Coronary artery (tissue), 2 donors: ENCODE measurements at places on chromosomes 1 and 21.

GRCh38 chr1:182617734-182618351 is 13.7 kb upstream of the RGS16 start:
- DNase-seq, result no peak

GRCh38 chr1:115456441-115456961 is 118.5 kb upstream of the NGF start:
- DNase-seq, result no peak

GRCh38 chr21:42656872-42657271 is 3.5 kb downstream of the PDE9A start:
- no peak for DNase-seq

- DNase-seq, result no peak
These were observed 496.5 kb upstream of the ADGRL2 start for GRCh38 chr1:81304187-81304586.

DNA sequence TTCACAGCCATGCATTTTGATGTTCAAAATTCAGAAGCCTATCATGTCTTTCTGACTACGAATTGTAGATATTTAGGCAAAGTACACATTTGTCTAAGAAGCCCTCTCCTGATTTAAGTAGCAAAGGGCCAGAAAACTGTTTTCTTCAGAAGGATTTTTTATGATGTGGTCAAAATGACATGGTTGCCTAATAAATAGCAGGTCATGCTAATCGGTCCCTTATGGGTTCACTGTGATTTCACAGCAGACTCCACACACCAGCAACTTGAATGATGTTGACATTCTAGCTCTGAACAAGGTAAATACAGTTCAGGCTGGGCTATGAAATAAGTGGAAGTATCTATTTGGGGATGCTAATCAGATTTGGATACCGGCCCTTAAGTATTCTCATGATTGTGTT is 178.7 kb upstream of the DPYD start:
- DNase-seq, result no peak

DNA sequence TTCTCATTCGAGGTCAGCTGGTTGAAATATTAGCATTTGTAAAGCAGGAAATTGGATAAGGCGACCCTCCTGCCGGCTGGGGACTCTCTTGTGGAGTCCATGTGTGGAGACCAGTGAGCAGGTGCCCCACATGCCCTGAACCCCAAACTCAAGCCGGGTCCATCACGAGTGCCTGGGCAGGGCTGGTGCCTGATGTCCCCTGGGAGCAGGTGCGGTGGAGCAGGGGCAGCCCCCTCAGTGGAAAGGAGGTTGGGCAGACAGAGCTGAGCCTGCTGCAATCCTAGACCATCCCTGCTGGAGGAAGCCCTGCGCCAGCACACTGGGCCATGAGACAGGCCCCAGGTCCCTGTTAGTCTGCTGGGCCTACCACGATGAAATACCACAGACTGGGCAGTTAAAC is 395.6 kb downstream of the NPHP4 start:
- peak; percentile 67 for DNase-seq

DNA sequence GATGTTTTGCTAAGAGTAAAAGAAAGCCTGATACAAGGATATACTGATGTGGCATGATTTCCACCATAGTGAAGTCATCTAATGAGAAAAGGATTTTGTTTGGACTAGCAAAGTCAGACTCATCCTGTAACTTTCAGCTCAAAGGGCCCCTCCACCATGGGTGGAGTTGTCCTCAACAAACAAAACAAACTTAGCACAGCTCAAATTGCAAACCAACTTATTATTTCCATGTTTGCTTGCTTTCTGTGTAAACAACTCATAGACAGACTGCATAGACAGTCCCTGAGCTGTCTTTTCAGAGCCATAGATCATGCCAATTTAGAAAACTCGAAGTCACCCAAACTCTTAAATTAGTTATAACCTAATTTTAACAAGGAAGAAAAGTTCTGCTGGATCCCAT is 69.4 kb upstream of the VAV3 start:
- no peak for DNase-seq

- DNase-seq, result no peak
These were observed 11.8 kb downstream of the TPM3 start for GRCh38 chr1:154179946-154180687.

DNA sequence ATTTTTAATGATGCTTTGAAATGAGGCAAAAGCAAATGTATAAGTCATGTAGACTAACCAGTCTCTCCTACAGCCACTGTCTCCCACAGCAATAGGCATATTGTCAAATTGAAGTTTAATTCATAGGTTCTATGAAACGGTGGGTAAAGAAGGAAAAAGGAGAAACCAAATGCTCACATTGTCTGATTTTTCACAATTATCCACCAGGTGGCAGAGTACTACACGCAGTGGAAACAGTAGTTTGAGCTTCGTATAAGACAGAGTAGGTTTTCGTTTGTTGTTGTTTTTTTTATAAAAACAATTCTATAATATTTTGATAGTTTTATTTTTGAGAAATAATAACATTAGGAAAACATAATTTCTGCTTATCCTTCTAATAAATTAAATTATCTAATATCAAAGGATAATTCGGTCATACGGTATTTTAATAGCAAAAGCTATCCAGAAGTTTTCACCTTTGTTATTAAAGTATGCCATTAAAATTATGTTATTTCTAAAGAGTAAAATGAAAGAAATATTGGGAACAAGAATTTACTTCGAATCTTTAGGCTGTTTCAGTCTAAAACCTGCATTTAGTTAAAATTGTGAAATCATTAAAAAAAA is 39.1 kb downstream of the TYW3 start:
- DNase-seq, result no peak

DNA sequence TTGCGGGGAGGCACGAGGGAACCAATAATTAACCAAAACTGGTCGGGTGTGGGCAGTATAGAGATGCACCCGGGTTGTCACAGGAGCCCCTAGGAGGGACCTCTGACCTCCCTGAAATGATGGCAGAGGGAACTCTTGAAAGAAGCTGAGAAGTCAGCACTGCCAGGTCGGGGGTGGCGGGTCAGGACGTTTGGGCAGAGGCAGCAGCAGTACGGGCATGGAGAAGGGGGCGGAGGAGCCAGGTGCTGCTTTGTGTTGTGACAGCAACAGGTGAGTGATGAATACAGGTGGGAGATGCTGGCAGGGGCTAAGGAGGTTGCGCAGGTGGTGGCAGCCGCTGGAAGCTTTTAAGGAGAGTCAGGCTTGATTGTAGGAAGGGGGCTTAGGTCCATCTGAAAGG is 11.7 kb downstream of the TNFRSF1B start:
- no peak for DNase-seq

- no peak for DNase-seq
These were observed 46.5 kb downstream of the RAP1GAP start for GRCh38 chr1:21622466-21623315.

GRCh38 chr1:161722406-161722805 is 1.1 kb downstream of the FCRLB start:
- no peak for DNase-seq

DNA sequence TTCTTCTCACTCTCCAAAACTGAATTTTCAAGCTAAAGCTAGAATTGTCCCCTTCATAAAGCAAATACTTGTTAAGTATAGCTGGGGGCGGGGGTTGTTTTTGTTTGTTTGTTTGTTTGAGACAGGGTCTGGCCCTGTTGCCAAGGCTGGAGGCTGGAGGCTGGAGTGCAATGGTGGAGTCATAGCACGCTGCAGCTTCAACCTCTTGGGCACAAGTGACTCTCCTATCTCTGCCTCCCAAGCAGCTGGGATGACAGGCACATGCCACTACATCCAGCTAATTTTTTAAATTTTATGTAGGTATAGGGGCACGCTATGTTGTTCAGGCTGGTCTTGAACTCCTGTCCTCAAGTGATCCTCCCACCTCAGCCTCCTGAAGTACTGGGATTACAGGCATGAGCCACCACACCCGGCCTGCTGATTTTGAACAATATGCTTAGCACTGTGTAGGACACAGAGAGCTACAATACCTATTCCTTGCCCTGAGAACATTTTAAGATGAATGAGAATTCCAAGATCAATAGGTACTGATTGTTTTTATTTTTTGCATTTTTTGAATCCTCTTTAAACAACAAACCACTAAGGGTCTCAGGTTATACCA is 42.2 kb downstream of the PCNX2 start:
- no peak for DNase-seq

DNA sequence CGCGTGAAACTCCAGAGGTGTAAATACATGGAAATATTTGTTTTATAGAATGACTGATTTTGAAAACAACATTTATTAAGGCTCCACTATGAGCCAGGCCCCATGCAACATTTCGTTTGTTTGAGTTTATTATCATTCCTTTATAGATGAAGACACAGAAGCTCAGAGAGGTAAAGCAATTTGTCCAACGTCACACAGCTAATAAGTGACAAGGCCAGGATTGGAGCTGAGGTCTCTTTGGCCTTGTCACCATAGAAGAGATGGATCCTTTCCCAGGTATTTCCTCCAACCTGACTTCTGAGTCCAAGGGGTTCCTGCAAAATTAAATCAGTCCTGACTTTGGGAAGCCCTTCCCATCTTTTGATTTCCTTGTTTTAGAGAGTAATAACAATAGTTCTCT is 98.0 kb downstream of the SYF2 start:
- DNase-seq, result no peak

DNA sequence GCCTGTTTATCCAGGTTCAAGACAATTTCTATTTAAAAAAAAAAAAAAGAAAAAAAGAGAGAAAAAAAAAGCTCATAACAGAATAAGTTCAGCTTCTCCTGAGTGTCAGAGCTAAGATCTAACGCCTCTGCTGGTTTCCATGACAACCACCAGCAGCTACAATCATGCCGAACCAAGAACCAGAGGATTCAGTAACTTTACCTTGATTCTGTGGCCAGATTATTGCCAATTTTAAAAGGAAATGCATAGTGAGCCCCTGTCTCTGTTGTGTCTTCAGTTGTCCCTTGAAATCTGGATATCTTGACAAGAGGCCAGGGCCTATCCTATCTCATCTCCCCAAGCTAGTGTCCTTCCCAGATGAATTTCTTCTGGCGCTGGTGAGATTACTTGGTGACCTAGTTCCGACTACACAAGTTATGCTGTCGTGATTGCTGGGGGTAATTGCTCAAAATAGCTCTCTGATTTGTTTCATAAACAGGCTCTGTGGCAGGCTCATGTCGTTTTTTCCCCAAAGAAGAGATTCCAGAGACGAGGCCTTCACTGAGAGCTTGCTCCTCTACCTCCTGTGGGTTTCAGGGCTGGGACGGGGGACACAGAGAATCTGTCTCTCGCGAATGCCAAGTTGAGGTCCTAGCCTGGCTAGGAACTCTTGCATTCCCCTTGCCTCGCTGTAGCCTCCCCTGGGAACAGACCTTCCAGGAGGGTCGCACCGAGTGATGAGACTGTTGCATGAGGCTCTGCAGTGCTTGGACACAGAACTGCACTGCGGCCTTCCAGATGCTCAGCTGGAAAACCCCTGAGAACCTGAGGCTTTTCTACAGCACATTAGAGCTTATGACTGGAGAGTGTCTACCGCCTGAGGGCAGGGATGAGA is 32.4 kb upstream of the SCCPDH start:
- DNase-seq, result no peak

DNA sequence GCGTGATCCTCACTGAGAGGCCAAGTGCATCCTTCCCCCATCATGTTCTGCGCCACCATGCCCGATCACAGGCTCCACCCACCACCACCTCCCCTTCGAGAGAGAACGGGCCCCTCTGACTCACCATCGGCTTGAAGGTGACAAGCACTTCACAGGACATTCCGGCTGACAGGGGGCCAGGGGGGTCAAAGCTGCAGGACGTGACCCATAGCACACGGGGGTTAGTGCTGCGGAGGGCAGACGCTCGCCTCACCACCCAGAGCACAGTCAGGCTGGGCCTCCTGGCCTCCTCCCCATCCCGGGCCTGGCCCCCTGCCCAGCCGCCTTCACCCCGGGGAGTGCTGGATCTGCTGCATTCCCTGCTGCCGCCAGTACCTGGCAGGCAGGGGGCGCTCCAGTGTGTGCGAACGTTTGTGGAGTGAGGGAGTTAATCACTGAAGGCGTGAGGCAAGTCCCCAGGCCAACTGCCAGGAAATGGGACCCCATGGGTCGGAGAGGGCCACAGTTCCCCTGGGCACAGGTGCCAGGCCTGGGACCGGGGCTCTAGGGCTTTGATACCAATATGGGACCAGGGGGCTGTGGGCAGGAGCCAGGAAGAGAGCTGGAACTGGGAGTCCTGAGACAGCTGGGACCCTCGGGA is 40.9 kb upstream of the TMEM52 start:
- DNase-seq, result no peak

DNA sequence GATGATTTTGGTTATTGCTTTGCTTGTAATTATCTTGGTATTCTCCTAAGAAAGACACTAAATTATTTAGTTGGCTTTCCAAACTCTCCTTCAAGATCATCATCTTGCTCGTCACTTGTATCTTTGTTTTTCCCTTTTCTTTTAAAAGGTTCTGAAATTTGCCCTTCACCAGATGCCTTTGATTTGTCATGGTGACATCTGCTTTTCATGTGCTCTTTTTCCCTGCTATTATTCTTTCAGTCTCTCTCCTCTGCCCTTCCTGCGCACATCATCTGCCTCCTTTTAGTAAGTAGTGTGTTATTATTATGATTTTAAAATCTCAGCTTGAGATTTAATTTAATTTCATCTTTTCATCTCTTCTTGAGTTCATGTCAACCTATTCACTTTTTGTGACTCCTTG is 92.1 kb downstream of the BACH1 start:
- no peak for DNase-seq

GRCh38 chr21:32424674-32425073 is 12.2 kb downstream of the EVA1C start:
- DNase-seq, result no peak

- peak; percentile 22 for DNase-seq
These were observed 69.6 kb downstream of the CD34 start for GRCh38 chr1:207841293-207841692.

- no peak for DNase-seq
These were observed 54.2 kb downstream of the S1PR1 start for GRCh38 chr1:101290922-101291561.

- no peak for DNase-seq
These were observed 415.2 kb upstream of the KAZN start for GRCh38 chr1:14183329-14183728.

- DNase-seq, result no peak
These were observed 103.2 kb upstream of the APP start for GRCh38 chr21:26273686-26274313.

DNA sequence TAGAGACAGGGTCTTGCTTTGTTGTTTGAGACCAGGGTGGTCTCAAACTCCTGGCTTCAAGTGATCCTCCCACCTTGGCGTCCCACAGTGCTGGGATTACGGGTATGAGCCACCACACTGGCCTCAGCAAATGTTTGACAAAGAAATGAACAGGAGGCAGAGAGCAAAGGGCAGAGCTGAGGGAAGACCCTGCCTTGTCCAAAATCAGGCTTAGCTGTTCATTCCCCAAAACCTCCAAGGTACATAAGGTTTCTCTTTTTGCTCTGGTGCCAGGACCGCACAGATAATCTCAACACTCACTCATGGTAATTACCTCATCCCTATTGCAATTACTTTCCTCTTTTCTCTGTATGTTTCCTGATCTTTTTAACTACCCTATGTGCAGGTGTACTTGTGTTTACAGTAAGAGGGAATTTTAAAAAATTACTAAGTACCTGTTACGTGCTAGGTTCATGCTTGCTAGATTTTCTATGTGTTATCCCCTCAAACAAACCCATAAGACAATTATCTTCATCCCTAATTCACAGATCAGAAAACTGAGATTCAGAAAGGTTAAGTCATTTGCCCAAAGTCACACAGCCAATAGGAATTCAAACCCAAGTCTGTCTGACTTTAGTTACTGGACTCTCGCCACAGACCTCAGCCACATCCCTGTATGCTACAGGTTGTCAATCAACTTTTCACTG is 11.5 kb downstream of the ASAP3 start:
- no peak for DNase-seq

GRCh38 chr1:85438353-85438752 is 26.6 kb downstream of the DDAH1 start:
- no peak for DNase-seq
